Renal pelvis (tissue), 12 donors: ENCODE measurements at places on chromosomes 1 and 21.
A peak's percentile ranks its signal among the peaks of the same experiment; 100 is the strongest.

GRCh38 chr1:178682886-178683285 lies 42.2 kb upstream of the RALGPS2 start:
- DNase-seq: no peak

GRCh38 chr1:14392161-14392858 lies 206.2 kb upstream of the KAZN start:
- DNase-seq: no peak

GRCh38 chr21:38848187-38848609 lies 42.5 kb downstream of the ETS2 start:
- no peak for DNase-seq

DNA sequence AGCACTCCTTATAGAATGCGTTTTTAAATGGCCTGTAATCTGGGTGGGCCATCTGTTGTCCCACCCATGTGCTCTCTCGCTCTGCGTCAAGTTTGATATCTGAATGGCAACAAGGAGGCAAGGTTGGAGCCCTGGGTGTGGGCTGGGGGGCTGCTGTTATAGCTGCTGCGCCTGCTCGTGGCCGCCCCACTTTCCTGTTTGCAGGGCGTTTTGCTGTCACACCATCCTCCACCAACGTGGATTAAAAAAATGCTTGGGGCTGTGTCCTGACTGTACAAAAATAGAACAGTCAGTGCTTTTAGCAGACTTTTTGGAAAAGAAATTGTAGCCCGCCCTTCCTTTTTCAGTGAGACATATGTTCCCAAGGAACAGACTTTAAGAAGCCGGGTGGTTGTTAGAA lies 25.4 kb downstream of the UMODL1 start:
- DNase-seq: no peak

GRCh38 chr1:160675641-160676410 lies 29.0 kb upstream of the SLAMF1 start:
- DNase-seq: peak; percentile 33

DNA sequence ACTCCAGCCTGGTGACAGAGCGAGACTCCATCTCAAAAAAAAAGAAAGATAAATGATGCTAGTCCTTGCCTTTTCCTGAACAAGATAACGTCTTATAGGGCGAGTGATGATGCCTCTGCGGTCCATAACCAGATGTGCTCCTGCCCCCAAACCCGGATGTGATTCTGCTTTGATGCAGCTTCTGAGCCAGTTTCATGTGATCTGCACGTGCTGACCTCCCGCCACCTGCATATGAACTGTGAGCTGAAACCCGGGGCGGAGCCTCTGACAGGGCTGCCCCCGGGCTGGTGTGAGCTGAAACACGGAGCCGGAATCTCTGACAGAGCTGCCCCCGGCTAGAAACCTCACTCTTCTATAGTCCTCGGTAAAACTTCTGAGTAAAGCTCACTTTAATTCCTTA lies 1.3 kb downstream of the KRTAP12-4 start:
- no peak for DNase-seq

GRCh38 chr1:64581135-64581842 lies 111.4 kb downstream of the CACHD1 start:
- DNase-seq: no peak

DNA sequence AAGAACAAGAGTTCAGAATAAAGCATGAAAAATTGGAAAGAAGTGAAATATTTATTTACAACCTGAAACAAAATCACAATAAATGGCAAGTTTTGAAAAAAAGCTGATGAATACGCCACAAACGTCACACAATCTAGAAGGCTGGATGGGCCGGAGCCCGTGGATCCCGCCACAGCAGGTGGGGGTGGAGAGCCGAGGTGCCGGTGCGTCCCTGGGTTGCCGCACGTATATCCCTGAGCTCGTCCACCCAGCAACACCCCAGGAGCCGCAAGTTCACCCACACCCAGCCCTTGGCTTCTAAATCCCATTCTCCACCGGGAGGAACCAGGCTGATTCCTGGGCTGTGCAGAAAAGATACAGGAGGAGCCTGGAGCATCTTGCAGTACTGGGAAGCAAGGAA lies 25.6 kb upstream of the TTLL10 start:
- no peak for DNase-seq

DNA sequence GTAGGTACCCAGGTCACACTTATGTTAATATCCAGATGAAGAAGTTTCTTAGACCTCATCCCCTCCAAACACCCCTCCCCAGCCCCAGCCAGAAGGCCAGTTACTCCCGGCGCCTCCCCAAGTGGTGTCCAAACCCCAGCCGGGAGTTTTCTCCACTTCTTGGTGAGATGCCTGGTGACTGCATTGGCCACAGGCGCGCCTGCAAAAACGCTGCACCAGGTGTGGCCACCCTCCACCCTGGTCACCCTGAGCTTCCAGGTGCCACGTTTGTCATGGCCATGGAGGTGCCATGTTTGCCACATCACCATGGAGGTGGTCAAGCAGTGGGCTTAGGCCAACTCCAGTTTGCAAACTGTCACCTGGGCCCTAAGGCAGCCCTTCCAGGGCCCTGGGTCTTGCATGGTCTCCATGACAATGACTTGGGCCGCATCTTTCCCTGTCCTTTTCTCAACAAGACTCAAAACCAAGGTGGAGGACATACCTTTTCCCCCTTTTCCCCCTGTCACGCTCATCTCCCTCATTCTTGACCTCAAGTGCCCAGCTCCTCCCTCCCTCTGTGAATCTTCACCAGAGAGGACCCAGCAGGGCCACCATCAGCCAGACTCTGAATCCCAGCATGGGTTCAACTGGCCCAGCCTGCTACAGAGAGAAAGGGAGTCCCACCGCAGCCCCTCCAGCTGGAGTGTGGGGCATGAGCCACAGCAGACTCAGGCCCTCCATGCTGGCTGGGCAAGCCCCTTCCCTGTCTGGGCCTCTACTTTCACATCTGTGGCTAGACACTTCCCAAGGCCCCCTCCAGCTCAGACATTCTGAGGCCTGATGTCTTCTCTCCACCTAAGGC lies 125.9 kb upstream of the ZBTB40 start:
- no peak for DNase-seq

- DNase-seq: peak; percentile 40
Observed at GRCh38 chr1:221435504-221435904, 306.4 kb downstream of the DUSP10 start.

GRCh38 chr1:180620581-180620980 lies 11.2 kb upstream of the XPR1 start:
- DNase-seq: no peak

- DNase-seq: no peak
Observed at GRCh38 chr1:211487082-211487481, 4.9 kb downstream of the RD3 start.

- no peak for DNase-seq
Observed at GRCh38 chr1:82901561-82901960, 1097.4 kb downstream of the TTLL7 start.

- DNase-seq: no peak
Observed at GRCh38 chr1:156119503-156120209, 5.1 kb downstream of the LMNA start.

GRCh38 chr1:1033009-1033587 lies 13.2 kb downstream of the AGRN start:
- DNase-seq: peak; percentile 91

DNA sequence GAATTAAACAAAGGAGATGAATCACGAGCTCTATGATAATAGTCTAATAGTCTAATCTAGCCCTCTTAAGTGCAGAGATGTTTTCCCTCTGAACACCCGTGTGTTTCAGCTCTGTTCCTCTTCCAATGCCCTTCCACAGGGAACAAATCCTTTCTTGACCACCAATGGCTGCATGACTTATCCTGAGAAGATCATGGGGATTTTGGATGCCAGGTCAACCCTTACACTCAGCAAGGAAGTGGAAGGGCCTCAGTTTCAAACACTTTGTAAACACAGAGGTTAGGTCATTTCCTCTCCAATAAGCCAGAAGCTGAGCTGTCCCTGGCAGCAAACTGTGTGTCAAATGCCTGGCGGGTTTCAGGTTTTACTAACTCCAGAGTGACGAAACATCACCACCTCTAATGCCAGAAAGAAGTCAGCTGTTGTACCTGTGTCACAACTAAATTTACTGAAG lies 200.0 kb downstream of the GABPA start:
- DNase-seq: peak; percentile 31

DNA sequence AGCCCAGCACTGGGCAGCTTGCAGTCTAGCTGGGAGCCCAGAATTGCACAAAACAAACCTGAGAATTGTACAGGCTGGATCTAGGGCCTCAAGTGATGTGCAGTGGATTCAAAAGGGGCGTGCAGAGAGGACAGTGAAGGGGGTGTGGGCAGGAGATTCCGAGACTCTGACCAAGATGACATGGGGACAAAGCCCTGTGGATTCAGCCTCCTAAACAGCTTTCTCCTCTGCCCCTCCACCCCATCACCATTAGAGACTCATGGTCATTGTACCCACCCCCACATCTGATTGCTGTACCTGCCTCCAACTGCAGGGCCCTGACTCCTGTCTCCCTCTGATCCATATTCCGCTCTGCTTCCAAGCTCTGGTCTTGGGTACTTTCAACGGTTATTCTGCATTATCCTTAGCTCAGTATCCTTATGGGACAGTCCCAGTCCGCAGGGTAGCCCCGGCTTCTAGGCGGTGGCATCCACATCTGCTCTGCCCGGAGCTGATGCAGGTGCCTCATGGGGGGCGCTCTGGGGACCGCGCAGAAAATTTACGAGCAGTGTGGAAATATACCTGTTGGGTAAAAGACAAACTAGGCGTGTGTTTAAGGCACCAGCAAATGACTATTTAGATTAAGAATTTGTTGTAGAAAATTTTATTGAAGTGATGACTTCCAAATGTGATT lies 1.7 kb upstream of the BMP8A start:
- no peak for DNase-seq
